ENCODE measurements at places on chromosomes 12 and 14.
A peak's percentile ranks its signal among the peaks of the same experiment; 100 is the strongest.

- DNase-seq, result no peak
Measured at GRCh38 chr14:85325134-85326017, 204.6 kb upstream of the FLRT2 start.

DNA sequence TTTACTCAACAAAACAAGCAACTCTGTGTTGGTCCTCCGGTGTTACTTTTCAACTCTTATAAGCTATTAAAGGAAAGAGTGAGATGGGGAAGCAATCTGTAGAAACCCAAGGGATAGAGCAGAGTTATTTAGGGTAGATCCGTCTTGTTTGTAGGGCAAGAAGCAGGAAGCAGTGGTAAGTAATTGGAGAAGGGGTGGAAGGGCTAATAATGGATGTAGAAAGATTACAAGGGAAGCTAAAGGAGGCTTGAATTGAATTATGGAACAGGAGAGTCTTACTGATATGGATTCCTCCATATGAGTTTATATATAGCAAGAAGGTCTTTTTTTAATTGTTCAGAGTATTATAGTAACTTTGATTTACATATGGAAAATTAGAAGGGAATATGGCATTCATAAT is 72.7 kb downstream of the MNAT1 start:
- no peak for DNase-seq

- DNase-seq, result no peak
Measured at GRCh38 chr12:124322271-124322998, 27.5 kb downstream of the RFLNA start.

DNA sequence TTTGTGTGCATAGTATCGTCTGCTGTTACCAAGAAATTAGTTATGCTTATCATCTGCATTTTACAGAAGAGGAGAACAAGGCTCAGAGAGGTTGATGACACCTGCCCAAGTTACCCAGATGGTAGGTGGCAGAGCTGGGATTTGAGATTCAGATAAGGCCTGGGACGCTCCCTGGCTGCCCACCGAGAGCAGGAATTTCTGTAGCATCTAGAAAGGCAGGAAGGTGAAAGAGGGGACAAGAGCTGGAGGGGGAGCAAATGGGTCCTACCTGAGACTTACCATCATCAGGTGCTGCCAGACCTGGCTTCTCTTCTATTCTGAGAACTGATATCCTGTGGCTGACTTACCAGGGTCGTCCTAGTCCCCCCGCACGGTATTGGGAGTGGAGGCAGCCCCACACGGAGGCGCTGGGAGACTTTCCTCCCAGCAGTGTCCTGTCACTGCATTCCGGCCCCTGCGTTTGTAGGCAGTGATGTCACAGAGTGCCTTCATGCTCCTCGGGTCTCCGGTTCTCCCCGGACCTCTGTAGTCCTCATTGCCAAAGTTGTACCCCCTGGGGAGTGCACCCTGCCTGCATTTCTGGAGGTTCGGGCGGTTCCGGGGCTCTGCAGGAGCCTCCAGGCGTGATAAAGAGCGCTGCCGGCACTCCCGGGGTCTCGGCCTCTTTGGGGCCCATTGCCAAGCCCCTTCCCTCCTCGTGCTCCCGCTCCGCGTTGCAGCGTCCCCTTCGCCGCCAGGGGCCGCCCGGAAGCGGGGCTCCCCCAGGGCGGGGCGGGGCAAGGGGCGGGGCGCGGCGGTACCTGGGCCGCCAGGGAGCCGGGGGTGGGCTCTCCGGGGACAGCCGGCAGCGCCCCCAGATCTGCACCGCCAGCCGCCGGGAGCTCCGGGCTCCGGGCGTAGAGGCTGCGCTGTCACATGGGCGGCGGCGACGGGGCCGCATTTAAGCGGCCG is at the start of gene CABP1:
TSS of gene CABP1 (plus strand) at position 856 of the 951 bp plus-strand sequence. CDS start at position 916, 60 bp downstream.
- DNase-seq, result peak; percentile 75

DNA sequence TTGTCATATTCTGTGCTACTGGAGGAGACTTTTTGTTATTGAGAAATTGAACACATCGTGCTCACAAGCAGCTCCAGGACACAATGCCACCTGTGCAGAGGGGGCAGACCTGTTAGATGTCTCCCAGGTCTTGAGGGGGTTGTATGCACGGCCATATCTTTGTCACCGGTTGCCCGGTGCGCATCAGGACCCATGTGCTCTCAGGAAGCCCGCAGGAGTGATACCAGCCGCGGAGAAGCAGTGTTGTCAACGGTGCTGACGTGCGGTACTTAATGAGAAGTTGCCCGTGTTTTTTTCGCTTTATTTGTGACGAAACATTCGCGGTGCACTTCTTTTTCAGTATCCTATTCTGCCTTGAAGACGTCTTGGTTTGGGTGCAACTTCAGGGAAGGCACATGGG is 128.2 kb upstream of the RTL1 start:
- peak; percentile 17 for DNase-seq

- no peak for DNase-seq
Measured at GRCh38 chr12:72485017-72485701, 213.0 kb downstream of the TRHDE start.

GRCh38 chr12:49930515-49931288 is 19.8 kb upstream of the AQP2 start:
- no peak for DNase-seq

- no peak for DNase-seq
Measured at GRCh38 chr14:88962356-88962755, 137.9 kb downstream of the TTC8 start.

DNA sequence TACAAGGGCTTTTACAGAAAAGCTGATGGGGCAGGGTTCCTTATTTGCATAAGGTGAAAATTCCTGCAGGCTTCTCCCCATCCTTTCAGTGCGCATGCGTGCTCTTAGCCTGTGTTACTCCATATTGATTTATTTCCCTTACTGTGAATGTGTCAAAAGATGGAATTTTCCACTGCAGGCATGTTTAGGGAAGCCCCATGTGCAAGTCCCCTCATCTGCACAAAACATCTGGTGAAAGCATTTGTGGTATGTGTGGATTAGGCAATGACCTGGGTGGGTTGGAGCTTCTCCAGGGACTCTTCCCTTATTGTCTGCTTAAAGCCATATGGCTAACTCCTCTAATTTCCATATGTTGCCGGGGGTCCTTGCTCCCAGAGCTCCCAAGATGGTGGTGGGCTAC is 912.7 kb upstream of the LRFN5 start:
- no peak for DNase-seq
